ENCODE measurements at places on chromosomes 13 and 19.

DNA sequence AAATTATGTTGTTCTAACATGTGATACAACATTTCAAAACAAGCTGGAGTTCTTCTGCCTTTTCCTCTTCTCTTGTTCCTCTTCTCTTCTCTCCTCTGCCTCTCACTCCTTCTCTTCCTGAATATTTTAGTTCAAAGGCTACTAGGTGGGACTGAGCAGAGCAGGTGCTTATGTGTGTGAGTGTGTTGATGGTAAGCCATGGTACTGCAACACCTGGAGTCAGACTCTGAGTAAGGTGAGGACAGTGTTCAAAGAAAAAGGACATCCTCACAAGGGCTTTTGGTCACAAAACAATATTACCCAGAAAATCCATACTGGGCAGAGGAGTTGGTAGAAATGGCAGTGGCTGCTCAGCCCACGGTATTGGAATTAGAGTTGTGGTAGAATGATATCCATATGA lies 1188.7 kb downstream of the SLITRK1 start:
- DNase-seq, result no peak

DNA sequence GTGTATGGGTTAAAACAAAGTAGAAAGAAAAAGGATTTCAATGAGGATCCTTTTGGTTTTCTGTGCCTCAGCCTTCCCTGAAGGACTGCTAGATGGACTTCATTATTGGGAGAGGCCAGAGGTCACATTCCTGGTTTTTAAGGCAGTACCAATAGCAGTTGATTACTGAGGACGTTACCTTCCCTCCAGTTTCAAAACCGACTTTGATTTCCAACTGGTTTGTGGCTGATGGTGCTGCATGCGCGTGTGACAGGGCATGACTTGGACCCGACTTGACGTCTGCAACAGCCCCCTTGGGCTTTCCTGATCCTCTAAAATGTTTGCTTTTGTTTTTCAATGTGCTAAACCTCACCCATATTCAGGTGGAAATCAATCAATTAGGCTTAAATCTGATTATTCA lies 314.3 kb upstream of the ARGLU1 start:
- DNase-seq, result no peak

- DNase-seq, result peak; percentile 89
Observed at GRCh38 chr19:13850910-13851733, 25.8 kb upstream of the NANOS3 start.

GRCh38 chr19:802498-803098 lies 5.3 kb downstream of the PTBP1 start:
- DNase-seq, result no peak

- no peak for DNase-seq
Observed at GRCh38 chr13:106534639-106535551, 567 bp downstream of the EFNB2 start.

- DNase-seq, result no peak
Observed at GRCh38 chr13:76638882-76639281, 247.3 kb downstream of the KCTD12 start.

GRCh38 chr19:39127812-39128515 lies 2.4 kb downstream of the PAK4 start:
- no peak for DNase-seq

DNA sequence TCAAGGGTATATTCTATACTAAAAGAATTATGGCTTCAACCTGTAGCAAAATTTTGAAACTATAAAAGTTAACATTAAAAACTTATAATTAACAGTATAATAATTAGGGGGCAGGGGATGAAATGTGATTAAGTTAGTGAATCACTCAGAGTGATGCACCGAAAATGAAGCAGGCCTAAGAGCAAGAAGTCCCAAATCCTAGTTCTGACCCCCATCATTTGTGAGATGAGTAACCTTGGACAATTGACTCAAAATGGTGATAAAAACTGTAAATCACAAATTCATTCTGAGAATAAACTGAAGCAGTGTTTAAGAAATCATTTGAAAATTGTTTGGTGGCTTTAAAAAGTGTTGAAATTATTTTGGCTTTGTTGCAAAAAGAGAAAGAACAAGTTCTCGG lies 56.8 kb downstream of the KLF12 start:
- no peak for DNase-seq

DNA sequence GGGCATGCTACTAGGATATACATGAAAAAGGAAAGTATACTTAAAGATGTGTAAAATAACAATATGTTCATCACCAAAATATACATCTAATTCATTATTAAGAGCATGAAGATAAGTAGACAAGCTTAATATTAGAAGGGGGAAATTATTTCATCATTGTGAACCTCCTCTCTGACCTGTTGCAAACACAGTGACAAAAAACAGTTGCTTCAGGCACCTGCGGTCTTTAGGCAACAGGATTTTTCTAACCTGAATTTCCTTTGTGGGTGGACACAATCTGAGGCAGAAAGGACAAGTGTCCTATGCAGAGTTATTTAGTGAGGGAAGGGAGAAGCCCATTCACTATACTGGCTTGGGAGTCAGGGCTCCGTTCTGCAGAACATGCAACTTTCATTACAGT lies 6.3 kb downstream of the FREM2 start:
- DNase-seq, result no peak

- no peak for DNase-seq
Observed at GRCh38 chr19:19297759-19298158, 22.6 kb downstream of the SUGP1 start.

DNA sequence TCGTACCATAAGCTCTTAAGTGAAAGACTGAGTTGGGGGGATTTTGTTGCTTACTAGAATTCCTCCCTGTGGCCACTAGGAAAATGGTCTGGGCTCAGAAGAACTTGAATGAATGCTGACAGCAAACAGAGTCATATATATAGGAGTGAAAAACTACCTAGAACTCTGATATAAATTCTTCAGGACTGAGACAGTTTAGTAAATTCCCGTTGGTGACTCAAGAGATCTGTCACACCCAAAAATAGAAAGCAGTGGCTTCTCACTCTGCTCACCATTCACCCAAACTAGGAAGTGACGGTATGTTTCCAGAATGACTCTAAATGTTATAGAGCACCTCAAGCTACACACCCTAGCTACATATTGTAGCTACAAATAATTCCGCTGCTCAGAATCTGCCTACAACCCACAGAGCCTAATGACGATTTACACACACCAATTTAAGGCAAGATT lies 116.2 kb downstream of the TBC1D4 start:
- DNase-seq, result peak; percentile 62

GRCh38 chr13:32427852-32428580 lies at the start of gene N4BP2L1:
TSS of gene N4BP2L1 (minus strand) at chr13:32428130. CDS start at chr13:32428082, 48 bp downstream.
- DNase-seq, result no peak

DNA sequence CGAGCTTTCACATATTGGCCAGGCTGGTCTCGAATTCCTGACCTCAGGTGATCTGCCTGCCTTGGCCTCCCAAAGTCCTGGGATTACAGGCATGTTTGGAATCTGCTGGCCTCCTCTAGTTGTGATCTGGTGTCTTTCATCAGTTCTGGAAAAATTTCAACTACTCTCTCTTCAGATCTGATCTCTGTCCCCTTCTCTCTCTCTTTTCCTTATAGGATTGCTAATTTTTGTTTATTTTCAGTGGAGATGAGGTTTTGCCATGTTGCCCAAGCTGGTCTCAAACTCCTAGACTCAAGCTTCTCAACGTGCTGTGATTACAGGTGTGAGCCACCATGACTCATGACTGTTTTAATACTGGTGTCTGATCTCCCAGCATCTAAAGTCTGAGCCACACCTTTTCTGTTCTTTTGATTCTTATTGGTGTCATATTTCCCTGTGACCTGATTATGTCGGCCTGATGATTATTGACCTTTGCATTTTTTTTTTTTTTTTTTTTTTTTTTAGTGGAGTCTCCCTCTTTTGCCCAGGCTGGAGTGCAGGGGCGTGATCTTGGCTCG lies 10.4 kb upstream of the NANOS2 start:
- no peak for DNase-seq

GRCh38 chr13:61778531-61778930 lies 362.9 kb upstream of the PCDH20 start:
- DNase-seq, result no peak

DNA sequence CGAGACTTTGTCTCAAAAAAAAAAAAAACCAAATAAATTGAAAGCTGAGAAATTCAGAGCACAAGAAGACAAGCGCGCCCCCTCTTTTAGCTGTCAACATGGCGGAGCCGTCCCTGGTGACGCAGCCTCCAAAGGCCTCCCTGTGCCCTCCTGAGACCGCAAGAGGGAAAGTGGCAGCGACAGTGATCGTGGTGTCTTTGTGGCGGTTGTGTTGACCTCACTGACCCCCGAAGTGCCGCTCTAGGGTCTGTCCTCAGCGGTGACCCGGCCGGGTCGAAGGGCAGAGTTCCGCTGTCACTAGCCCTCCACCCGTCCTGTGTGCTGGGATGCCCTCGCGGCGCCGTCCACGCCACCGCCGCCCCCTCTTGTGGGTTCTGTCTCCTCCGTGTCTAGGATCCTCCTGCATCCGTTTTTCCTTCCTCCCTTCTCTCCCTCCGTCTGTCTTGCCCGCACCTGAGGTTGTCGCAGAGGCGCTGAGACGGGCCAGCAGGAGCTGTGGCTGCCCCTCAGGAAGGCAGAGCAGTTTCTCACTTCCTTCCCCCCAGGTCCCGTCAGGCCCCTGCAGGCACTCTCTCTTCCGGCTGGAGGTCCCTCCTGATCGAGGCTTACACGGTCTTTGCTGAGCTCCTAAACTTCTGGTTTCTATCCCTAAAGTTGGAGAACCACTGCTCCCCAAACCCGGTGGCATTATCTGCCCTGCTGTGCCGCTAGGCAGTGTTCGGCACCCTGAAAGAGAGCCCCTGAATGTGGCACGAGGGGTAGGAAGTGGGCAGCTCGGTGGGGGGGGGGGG lies 7.2 kb downstream of the UHRF1 start:
- DNase-seq, result no peak

DNA sequence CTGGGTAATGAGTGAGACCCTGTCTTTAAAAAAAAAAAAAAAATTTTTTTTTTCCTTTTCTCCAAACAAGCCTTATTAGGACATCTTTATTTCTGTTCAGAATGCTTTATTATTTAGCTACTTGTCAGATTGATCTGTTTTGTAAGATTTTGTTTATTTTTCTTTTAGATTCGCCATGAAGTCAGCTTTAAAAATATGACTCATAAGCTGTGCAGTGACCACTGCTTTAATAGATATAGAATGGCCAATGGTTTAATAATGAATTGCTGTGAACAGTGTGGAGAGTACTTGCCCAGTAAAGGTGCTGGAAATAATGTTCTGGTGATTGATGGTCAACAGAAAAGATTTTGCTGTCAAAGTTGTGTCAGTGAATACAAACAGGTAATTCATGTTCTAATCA lies 47.7 kb downstream of the ZMYM2 start:
- no peak for DNase-seq

- peak; percentile 44 for DNase-seq
Observed at GRCh38 chr19:2060884-2061494, 9.9 kb upstream of the MKNK2 start.

DNA sequence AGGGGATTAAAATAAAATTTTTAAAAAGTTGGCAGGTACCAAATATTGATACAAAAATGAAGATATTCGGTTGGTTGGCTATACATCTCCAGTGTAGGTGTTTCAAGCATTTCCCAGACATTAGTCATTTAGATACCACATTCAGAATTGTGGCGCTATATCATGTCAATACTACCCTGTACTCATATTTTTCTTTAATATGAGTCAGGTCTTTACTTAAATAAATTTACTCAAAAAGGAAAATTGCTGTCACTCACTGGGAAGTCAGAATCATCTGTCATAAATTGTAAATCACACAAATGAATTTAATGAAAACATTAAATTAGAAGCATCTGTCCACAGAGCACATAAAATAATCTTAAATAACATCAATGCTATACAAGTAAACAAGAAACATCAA lies 134.2 kb downstream of the TSHZ3 start:
- DNase-seq, result peak; percentile 59

DNA sequence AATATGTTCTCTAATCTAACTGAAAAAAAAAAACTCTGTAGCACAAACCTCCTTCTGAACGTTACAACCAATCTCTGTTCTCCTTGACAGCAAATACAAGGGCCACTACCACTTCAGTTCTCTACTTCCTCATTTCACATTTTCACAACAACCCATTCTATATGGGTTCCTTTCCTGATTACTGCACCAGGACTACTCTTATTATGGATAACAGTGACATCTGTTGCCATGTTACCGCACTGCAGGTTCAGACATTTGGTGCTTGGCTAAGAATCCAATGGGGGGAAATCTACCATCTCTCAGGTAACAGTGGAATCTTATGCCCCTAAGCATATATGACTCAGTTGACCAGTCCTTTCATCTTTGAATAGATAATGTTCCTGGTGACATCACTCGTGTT lies 11.6 kb upstream of the FPR3 start:
- peak; percentile 29 for DNase-seq

DNA sequence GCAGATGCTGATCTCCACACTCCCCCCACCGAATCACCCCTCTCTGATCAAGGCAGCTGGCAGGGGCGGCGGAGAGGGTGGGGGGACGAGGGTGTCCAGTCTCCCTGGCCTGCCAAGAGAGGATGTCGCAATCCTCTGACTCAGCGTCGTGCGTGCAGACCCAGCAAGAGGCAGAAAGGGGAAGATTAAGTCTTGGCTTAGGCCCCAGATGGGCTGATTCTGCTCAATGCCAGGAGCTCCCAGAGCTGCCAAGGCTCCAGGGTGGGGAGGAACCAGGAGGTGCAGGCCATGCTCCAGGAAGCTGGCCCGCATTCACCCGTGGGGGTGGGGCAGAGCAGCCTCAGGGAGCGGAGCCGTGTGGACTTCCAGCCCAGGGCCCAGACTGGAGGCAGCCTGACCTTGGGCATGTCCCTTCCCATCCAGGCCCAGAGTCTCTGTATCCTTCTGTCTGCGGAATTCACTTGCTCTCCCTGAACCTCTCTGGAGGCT lies 6.6 kb upstream of the BCL3 start:
- DNase-seq, result peak; percentile 94

GRCh38 chr13:31209172-31209840 lies 9.5 kb downstream of the B3GLCT start:
- no peak for DNase-seq

GRCh38 chr13:36057041-36057440 lies 74.1 kb downstream of the DCLK1 start:
- DNase-seq, result no peak

DNA sequence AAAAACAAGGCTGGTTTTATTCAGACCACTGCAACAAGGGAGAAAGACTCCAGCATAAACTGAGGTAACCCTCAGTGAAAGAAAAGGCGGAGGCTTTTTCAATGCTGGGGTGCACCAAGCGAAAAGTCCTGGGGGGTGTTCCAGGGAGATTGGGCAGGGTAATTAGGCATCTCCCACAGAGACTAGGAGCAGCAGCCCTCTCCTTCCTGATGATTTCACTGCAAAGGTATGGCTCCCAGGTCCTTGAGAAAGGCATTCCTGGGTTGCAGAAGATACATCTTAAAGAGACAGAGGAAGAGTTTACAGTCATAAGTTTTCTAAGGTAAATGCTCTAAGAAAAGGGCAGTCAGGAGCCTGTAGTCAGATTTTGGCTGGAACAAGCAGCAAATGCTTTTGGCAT lies 412.0 kb downstream of the FOXO1 start:
- no peak for DNase-seq

GRCh38 chr13:80211566-80211965 lies 129.4 kb downstream of the SPRY2 start:
- DNase-seq, result no peak

- no peak for DNase-seq
Observed at GRCh38 chr19:54673222-54673621, 10.4 kb downstream of the LILRB4 start.

- DNase-seq, result no peak
Observed at GRCh38 chr19:40006273-40006691, 9.4 kb downstream of the ZNF546 start.

Data from RWPE1 (cell line).